Activated CD4-positive, alpha-beta T cell treated with anti-CD3 and anti-CD28 coated beads for 36 hours (primary cell): ENCODE measurements at places on chromosomes 6 and 20.

GRCh38 chr6:160733050-160733646, 31.1 kb downstream of the PLG start:
- DNase-seq: peak; percentile 51

DNA sequence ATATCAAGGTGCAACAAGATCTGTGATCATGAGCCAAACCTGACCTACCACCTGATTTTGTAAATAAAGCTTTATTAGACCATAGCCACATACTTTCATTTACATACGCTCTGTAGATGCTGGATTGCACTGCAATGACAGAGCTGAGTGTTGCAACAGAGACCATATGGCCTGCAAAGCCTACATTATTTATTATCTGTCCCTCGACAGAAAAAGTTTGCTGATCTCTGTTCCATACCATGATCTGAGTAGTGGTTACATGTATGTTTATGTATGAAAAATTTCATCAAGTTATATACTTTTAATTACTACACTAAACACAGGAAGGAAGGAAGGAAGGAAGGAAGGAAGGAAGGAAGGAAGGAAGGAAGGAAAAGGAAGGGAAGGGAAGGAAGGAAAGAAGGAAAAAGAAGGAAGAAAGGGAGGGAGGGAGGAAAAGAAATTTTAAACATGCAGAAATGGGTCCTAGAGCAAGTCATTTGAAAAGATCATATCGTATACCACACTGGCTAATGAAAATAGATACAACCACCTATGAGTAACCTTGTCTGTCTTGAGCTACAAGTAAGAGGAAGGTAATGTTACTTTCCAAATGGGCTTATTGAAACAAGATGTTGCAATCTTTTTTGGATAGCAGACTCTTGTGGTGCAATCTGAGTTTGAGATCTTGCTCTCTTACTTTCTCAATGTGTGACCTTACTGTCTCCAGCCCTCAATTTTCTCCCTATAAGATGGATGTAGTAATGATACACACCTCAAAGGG, 441.0 kb downstream of the KIF16B start:
- no peak for DNase-seq

DNA sequence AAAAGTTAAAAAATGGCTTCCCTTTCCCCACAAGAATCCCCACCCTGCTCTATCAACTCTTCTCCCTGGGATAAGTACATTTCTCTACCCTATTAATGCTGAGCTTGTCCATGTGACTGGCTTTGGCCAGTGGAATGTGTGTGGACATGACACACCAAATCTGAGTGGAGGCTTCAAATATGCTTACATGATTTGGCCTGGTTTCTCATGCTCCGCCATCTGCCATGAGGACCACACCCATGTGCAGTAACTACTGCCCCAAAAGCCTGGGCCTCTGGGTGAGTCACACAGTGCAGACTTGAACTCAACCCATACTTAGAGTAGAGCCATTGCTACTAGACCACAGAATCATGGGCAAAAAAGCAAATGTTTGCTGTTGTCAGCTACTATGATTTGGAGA, 65.4 kb downstream of the PRND start:
- DNase-seq: no peak

DNA sequence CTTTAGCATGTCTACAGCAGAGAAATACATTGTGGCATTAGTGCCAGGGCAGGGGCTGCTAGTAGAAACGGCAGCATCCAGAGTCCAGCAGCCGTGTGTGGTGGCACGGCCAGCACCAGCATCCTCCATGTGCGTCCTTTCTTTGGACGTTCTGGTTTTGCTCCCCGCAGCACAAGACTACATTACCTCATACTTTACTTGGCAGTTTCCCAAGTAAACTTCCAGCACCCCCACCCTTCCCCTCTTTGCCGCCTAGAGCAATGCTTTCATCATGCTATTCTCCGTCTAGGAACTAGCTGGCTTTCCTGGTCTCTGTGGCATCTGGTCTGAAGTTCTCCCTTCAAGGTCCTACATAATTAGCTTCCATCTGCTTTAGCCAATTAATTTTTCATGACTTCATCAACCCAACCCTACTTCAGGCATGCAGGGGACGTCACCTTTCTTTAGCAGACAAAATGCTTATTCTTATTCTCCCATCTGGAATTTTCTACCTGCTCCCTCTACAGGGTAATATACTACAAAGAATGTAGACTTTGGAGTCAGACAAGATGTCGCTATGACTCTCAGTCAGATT, 67.6 kb downstream of the BLOC1S5 start:
- DNase-seq: no peak

- DNase-seq: peak; percentile 53
These were observed 130.3 kb downstream of the OPRM1 start for GRCh38 chr6:154169193-154169847.

DNA sequence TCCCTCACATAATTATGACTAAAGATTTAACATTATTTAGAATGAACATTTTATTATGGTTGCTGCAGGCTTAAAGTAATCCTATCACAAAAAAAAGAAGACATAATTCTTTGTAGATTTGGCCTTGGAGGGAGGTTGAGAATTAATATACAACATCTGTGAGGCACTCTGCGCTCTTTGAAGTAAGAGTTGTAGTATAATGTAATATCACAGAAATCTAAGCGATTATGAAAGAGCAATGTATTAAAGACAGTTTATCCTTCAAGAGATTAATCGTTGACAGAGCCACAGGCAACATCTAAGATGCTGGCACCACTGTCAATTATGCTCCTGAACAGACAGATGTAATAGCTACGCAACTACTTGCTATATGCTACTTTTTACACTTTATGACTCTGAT, 946.8 kb downstream of the GRIK2 start:
- no peak for DNase-seq

- DNase-seq: no peak
These were observed 87.8 kb downstream of the CTNNBL1 start for GRCh38 chr20:37781626-37782025.
